ENCODE measurements at places on chromosomes 2 and 18.
A peak's percentile ranks its signal among the peaks of the same experiment; 100 is the strongest.

DNA sequence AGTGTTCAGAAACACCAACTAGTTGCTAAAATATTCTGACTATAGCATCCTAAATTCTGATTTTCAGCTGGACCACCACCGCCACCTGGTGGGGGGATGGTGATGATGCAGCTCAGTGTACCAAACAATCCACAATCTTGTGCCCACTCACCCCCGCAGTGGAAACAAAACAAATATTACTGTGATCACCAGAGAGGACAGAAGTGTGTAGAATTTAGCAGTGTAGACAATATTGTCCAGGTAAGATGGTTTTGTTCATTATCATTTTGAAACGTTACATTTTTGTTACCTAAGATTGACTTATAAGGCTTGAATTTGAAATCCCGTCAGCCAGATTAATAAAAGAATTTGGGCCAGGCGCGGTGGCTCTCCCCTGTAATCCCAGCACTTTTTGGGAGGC, 31.7 kb upstream of the UBXN4 start:
- DNase-seq: peak; percentile 54

GRCh38 chr2:17058772-17059402, 393.3 kb upstream of the CYRIA start:
- DNase-seq: no peak

DNA sequence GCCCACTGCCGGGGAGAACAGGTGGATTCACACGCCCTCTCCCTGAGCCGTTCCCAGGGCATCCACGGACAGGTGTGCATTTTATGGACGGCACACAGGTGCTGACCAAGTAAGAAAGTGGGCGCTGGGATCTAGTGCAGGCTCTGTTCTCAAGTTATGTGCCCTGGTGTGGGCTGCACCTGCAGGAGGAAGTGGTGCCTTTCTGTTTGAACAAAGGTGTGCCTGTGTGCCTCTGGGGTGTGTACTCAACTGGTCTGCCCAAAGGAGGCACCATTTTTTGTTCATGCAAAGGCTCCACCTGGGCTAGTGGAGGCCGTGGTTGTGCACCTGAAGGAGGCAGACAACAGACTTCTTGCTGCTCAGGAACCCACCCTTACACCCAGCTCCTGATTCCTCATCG, 88.2 kb upstream of the HK2 start:
- no peak for DNase-seq

DNA sequence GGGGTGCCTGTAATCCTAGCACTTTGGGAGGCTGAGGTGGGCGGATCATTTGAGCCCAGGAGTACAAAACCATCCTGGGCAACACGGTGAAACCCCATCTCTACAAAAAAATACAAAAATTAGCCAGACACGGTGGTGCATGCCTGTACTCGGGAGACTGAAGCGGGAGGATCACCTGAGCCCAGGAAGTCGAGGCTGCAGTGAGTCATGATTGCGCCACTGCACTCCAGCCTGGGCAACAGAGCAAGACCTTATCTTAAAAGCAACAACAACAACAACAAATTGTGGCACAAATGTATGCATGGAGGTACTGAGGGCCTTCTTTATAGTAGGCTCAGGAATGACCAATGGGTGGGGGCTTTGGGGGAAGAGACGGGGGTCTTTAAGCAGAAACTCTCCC, 38.5 kb downstream of the HPCAL1 start:
- no peak for DNase-seq

DNA sequence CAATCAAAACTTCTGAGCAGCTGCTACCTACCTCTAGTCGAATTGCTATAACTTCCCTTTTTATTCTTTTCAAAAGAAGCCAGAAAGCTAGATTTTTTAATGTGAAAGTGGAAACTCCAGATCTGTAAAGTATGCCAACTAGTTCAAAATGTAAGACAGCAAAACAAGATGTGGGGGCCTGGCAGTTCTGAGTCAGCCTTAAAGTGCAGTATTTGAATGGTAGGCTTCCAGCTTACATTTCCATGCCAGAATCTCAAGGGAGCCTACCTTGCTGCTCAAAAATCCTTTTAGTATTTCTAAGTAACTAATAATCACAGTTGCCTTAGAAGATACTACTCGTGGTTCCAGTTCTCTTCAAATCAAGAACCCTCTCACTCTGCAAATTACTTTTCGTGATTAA, 1288.7 kb downstream of the LRP1B start:
- DNase-seq: no peak

- DNase-seq: no peak
Measured at GRCh38 chr2:238226698-238227586, 12.9 kb downstream of the HES6 start.

- DNase-seq: no peak
Measured at GRCh38 chr2:152099367-152100050, 665 bp upstream of the CACNB4 start.

GRCh38 chr18:74803117-74803516, 205.4 kb downstream of the ZNF407 start:
- DNase-seq: no peak

- no peak for DNase-seq
Measured at GRCh38 chr2:86744152-86744551, 24.1 kb downstream of the RMND5A start.

- DNase-seq: no peak
Measured at GRCh38 chr2:133109772-133110171, 439.8 kb upstream of the LYPD1 start.

- no peak for DNase-seq
Measured at GRCh38 chr2:196073521-196073920, 4.9 kb upstream of the DNAH7 start.

GRCh38 chr18:24398540-24398939, 916 bp upstream of the OSBPL1A start:
- DNase-seq: no peak

DNA sequence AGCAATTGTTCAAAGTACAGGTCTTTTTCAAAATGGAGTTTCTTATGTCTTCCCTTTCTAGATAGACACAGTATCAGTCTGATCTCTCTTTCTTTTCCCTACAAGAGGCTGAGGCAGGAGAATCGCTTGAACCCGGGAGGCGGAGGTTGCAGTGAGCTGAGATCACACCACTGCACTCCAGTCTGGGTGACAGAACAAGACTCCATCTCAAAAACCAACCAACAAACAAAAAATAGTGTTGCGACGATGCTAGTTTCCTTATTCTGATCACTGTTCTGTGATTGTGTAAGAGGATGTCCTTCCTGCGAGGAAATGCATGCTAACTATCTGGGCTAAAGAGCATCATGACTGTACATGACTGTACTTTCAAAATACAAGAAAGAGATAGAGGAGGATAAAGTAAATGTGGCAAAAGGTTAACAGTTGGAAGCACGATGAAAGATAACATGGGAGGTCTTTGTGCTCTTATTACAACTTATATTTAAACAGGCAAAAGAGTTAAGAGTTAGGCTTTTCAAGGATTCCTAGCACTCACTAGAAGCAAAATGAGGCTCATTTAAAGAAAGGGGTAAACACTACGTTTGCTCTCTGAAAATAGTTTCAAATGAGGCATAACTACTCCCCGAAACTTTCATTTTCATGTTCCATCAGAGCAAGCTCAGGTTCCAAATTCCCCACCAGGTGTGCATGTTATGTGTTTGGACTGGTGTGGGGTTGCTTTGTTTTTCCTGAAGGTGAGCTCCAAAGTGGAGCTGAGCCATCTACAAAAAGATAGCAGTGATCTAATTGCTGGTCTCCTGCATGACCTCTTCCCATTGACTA, 23.8 kb downstream of the SOWAHC start:
- DNase-seq: no peak

DNA sequence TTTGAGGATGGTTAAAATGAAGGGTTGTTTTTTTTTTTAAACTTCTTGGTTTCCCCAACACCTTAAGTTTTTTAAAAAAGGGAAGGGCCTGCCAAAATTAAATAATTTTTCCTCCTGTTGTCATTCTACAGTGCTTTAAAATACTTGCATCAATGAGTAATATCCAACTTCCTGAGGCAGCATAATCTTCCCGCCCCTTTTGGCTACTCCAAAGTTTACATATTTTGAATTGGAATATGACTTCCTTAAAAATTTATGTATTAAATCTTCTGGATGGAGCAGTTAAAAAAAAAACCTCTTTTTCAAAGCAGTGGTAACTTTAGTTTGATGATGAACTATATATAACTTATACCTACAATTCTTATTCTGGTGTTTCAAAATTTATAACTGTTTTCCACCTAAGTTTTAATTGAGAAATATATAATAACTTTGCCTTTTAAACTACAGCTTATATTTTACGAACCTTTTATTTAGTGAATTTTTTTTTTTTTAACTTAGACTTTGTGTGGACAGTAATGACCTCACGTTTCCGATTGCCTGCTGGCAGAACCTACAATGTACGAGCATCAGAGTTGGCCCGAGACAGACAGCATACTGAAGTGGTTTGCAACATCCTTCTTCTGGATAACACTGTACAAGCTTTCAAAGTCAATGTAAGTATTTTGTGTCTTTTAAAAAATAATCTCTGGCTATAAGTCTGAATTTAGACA, 49.8 kb downstream of the PTPN4 start:
- no peak for DNase-seq

GRCh38 chr2:62964671-62965070, 86.0 kb upstream of the OTX1 start:
- no peak for DNase-seq

DNA sequence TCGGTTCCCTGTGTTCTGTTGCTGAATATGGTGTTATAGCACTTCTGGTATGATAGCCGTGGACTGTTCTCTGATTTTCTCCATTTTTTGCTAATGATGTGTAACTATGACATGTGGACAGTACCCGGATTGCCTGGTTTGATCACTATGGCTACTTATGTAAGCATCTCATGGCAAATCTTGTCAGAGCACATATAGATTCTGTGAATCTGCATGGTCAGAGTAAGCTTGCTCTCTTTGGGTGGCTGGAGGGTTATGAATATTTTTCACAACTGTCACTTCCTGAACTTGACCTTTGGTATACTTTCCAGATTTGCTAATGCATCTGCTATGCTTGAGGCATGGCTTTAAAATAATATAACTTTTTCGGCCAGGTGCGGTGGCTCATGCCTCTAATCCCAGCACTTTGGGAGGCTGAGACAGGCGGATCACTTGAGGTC, 36.8 kb upstream of the ATP8B1 start:
- no peak for DNase-seq

- DNase-seq: no peak
Measured at GRCh38 chr2:29372185-29372584, 257.0 kb downstream of the CLIP4 start.

Measured in activated B cell treated with CpG ODN at 0.5 μM for 24 hours (primary cell).